ENCODE measurements at places on chromosomes 2 and 18. TPM values are rescaled to one million over a fixed set of nuclear protein-coding genes. Genes with fewer than 3 reads are reported as not detected.

Gene MAP3K2
- 56.9 TPM for total RNA-seq

Gene DTNA
- not detected for total RNA-seq

Gene RAB17
- total RNA-seq = not detected

Gene NLRC4
- not detected for total RNA-seq

Gene IL1R2
- total RNA-seq = 0.88 TPM

Gene COL3A1
- not detected for total RNA-seq

Gene NEUROD1
- not detected for total RNA-seq

Gene UGT1A8
- not detected for total RNA-seq

Gene DNER
- not detected for total RNA-seq

Gene OSGEPL1
- total RNA-seq = 10.0 TPM

Gene RMC1
- total RNA-seq = 48.7 TPM

Gene TMEM17
- total RNA-seq = 0.12 TPM

Gene RAPGEF4
- total RNA-seq = 0.21 TPM

Gene C2orf42
- 26.6 TPM for total RNA-seq

Gene ALK
- not detected for total RNA-seq

Gene SIX3
- total RNA-seq = not detected

Gene LDLRAD4
- 44.5 TPM for total RNA-seq

Gene IL1B
- not detected for total RNA-seq

Gene ANKRD30B
- not detected for total RNA-seq

Data from activated CD8-positive, alpha-beta memory T cell treated with anti-CD3 and anti-CD28 coated beads, Interleukin-2, amount 10 ng/mL, durations not matched to agents 7 days and 5 days (primary cell).